ENCODE measurements at places on chromosomes 7 and 10.

DNA sequence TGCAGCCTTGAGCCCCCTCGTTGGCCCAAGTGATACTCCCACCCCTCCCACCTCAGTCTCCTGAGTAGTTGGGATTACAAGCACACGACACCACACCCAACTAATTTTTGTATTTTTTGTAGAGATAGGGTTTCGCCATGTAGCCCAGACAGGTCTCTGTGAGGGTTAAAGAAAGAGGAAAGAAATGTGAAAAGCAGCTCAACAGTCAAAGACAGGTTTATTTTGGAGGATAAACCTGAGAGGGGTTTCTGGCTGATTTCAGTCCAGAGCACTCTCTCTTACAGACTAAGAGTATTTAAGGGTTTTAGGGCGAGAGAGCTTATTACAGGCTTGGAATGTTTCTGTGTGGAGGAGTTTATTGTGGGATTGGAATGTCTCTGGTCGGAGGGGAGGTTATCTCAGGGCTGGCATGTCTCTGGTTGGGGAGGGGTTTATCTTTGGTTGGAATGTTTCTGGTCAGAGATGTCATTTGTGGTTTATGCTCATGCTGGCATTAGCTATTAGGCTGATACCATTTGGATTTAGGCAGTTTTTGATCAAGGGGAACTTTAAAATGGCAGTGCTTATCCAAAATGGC, 26.1 kb upstream of the SNX10 start:
- DNase-seq, result no peak

- no peak for DNase-seq
Measured at GRCh38 chr7:2959828-2960599, 83.7 kb downstream of the CARD11 start.

- no peak for DNase-seq
Measured at GRCh38 chr7:134315679-134316538, 821 bp downstream of the SLC35B4 start.

DNA sequence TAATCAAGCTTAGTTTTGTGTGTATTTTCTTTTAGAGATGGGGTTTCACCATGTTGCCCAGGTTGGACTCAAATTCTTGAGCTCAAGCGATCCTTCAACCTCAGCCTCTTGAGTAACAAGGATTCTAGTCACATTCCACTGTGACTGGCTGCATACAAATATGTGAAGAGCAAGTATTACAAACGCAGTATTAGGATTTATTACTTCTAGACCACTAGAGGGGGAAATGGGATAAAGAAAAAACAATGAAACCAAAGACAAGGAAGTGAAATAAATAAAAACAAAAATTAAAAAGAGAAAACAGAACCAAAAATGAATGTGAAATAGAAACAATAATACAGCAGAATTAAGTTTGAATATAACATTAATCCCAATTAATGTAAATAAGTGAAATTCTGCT, 308.7 kb downstream of the ANKRD30A start:
- DNase-seq, result no peak

DNA sequence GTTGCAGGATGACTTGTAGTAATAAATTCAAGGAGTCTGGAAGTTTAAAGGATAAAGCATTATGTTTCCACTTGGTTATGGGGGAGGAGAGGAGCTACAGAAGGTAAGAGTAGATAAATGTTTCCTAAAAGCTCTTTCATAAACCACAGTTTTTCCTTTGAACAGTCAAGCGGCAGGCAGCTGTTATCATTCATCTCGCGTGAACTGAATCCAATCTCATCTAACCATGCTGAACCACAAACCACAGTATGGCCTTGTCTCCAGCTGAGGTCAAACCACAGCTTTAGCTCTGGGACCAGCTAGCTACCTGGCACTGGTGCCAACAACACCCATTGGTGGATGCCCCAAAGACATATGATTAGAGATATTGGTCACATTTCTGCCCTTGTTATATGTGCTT, 63.3 kb downstream of the NOC3L start:
- DNase-seq, result no peak

- no peak for DNase-seq
Measured at GRCh38 chr10:133141144-133141957, 18.7 kb upstream of the KNDC1 start.

DNA sequence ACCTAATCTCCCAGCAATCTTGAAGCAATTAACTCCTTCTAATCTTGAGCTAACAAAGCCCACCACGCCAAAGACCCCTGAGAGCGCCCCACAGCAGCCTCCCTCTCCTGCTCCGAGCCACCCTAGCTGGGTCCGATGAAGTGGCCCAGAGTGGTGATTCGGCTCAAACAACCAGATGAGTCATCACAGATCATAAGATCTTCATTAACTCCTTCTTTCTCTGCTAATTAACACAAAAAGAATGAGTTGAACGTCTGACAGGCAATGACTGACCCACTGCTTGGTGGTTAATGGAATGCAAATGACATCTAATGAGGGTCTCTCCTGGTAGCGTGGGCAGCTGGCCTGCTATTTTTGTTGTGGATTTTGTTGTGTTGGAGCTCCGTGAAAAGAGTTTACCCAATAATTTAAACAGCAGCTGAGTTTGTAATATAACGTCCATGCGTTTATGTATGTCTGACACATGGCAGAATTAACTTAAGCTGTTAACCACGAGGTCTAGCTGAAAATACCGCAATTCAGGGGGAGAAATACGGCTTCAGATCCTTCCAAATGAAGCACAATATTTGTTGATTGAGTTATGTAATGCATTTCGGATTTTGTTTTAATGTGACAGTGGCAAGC, 161.4 kb downstream of the RAB11FIP2 start:
- no peak for DNase-seq

DNA sequence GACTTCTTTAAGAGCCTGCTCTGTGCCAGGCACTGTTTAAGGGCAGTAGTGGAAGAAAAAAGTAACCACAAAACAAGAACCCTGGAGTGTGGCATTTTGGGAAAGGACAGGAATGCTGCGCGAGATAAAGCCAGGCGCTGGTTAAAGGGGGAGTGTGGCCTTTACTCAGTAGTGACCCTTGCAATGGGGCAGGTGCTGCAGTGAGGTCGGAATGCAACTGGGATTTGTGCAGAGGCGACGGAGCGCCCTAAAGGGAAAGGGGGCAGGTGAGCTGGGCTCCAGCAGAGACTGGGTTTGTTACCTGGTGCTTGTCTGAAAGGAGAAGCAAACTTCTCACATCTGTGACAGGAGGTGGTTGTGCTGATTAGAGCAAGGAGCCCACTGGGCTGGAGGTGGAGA, 263.6 kb downstream of the ACTR3B start:
- DNase-seq, result no peak

DNA sequence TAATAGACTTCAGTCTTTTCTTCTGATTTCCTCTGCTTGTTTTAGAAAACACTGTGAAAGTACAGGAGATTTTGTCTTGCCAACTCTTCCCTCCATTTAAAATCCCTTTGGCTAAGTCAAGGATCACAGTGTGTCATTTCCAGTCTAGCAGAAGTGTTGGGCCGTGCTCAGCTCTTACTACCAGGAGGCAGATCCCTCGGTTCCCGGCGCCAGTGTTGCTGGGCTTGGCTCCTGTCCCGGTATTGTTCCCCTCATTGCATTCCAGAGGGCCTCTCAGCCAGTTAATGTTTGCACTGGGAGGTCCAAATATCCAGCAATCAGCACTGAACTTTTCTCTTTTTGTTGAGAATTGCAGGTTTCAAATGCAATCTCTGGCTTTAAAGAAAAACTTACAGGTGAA, 612.1 kb upstream of the MGMT start:
- peak; percentile 28 for DNase-seq

DNA sequence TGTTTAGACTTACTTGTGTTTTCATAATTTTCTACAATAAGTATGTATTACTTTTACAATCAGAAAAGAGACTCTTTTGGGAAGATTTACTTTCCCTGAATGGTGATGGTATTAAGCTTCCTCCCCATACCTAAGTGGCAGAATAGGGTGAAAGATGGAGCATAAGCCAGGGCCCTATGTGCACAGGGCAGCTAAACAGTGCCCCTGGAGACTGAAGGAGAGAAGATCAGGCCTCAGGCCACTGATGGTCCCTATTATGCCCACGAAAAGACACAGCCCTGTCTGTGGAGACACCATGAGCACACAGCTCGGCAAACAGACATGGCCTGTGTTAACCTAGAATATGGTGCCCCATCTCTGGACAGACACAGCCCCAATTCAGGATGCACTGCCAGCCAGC, 139.4 kb downstream of the OAT start:
- no peak for DNase-seq

Data from BE2C (cell line).